Epithelial cell of alveolus of lung (primary cell): ENCODE measurements at places on chromosomes 5 and 9. TPM values are rescaled to one million over a fixed set of nuclear protein-coding genes. Genes with fewer than 3 reads are reported as not detected.

PRUNE2 gene
- total RNA-seq: 2.2 and 2.6 TPM in 2 replicates

SPINK13 gene
- not detected in 2 replicates for total RNA-seq

GPR151 gene
- total RNA-seq: not detected in 2 replicates

CTNND2 gene
- total RNA-seq: not detected in 2 replicates

C7 gene
- total RNA-seq: 3.1 and 33.9 TPM in 2 replicates

SLCO4C1 gene
- total RNA-seq: 0.16 and 0.52 TPM in 2 replicates

CAVIN4 gene
- total RNA-seq: 0.65 and 1.9 TPM in 2 replicates

DMRTA1 gene
- total RNA-seq: 0.26 TPM in 1 of 2 replicates, not detected in the other
